NCI-H460 (cell line): ENCODE measurements at places on chromosomes 5 and 9. TPM values are rescaled to one million over a fixed set of nuclear protein-coding genes. Genes with fewer than 3 reads are reported as not detected.

GRCh38 chr9:133089271-133089671, 27.5 kb downstream of the CEL start:
- no peak for DNase-seq

GRCh38 chr5:643811-644271, 31.7 kb downstream of the CEP72 start:
- DNase-seq = no peak

- DNase-seq = no peak
These were observed 43.8 kb upstream of the SUSD1 start for GRCh38 chr9:112218908-112219307.

DNA sequence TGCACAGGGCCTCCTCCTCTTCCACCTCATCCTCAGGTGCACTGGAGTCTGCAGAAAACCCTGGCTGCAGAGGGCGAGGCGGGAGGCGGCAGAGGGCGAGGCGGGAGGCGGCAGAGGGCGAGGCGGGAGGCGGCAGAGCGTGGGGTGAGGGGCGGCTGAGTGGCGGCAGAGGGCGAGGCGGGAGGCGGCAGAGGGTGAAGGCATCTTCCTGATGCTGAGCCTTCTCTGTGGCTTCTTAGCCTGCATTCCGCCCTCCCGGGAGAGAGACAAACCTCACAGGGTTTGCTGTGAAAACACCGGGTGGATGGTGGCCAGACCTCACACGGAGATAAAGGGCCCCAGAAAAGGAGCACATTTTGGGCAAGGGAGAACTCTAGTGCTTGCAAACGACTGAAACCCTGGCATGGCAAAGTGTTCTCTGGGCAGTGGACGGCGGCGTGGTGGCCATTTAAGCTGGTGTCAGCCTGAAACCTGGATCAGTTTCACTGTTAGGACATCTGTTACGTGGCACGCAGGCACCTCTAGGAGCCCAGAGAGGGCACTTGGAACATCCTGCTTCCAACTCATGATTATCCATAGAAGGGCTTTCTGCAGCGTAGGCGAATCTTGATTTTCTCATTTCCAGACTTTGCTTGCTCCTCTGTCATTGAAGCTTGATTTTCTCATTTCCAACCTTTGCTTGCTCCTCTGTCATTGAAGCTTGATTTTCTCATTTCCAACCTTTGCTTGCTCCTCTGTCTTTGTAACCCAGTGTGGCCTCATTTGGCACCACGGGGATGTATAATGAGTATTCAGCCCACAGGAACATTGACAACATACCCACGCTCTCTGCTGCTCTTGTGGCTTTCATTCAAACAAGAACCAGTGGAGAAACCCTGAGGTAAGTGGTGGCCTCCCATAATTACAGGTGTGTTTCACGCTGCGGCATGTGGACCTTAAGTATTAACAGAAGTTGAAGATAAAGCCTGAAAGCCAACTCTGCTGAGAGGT, 16.3 kb upstream of the PLEKHG4B start:
- DNase-seq = no peak

- DNase-seq = no peak
These were observed 6.2 kb upstream of the TNFSF8 start for GRCh38 chr9:114936581-114936980.

WHRN gene
- 7.2 and 8.1 TPM in 2 replicates for total RNA-seq

GRCh38 chr9:754150-754931, 87.2 kb upstream of the DMRT1 start:
- DNase-seq = no peak

- DNase-seq = no peak
These were observed 21.5 kb downstream of the GFPT2 start for GRCh38 chr5:180331647-180331950.

HTR4 gene
- total RNA-seq = not detected in 2 replicates

GRCh38 chr5:74649421-74649973, 9.0 kb upstream of the ENC1 start:
- DNase-seq = no peak

DNA sequence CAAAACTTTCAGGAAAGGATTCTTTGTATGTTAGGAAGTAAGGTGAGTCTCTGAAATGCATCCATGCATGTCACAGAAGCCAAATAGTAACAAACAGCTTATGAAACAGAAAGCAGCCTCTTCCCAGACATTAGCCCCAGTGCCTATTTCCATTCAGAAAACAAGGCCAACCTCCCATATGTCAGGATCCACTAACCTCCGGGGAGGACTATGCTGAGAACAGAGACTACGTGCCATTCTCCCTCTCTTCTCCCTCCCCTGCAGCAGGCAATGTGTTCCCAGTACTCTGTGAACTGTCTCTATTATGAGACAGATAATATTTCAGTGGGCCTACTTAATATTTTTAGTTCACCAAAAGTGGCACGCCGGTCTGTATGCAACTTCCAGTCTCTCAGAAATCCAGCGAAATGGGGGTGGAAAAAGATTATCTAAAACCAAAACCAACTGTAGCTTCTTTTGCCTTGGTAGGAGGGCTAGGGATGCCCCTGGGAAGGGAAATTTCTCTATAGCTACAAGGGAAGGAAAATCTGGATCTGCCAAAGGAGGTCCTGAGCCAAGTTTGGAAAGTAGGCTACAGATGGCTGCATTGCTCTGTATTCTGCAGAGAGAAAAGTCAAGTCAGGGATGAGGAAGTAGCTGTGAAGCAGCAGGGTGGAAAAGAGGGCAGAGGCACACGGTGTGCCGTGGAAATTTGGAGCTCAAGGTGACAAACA, 42.0 kb downstream of the VLDLR start:
- no peak for DNase-seq

GRCh38 chr5:35954175-35954574, 15.8 kb upstream of the CAPSL start:
- DNase-seq = no peak

DNA sequence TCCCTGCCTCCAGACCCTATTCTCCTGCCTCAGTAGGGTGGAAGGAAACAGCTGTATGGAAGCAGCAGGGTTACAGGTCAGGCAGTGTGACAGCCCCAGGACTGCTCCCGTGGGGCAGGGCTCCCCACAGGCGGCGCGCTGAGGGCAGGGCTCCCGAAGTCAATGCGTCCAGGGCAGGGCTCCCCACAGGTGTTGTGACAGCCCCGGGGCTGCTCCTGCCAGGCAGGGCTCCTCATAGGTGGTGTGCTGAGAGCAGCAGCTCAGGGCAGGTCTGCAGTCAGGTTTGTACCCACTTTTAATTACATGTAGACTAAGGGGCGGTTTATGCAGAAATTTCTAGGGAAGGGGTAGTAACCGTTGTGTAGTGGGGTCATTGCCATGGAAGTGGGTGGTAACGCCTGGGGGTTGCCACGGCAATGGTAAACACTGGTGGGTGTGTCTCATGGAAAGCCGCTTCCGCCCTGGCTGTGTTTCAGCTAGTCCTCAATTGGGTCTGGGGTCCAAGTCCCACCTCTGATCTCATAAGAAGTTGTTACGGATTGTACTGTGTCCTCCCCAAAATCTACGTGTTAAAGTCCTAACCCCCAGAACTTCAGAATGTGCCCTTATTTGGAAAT, 16.7 kb upstream of the TERT start:
- DNase-seq = no peak

GRCh38 chr5:92544036-92544435, 1037.0 kb downstream of the NR2F1-AS1 start:
- no peak for DNase-seq

DNA sequence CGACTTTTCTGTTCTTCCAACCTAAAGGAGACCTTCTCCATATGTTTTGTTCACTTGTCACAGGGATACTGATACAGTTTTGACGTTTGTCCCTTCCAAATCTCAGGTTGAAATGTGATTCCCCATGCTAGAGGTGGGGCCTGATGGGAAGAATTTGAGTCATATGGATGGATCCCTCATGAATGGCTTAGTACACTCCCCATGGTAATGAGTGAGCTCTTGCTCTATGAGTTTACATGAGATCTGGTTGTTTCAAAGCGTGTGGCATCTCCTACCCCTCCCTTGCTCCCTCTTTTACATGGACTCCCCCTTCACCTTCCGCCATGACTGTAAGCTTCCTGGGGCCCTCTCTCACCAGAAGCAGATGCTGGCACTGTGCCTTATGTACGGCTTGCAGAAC, 6.9 kb downstream of the PIP5K1B start:
- no peak for DNase-seq

DNA sequence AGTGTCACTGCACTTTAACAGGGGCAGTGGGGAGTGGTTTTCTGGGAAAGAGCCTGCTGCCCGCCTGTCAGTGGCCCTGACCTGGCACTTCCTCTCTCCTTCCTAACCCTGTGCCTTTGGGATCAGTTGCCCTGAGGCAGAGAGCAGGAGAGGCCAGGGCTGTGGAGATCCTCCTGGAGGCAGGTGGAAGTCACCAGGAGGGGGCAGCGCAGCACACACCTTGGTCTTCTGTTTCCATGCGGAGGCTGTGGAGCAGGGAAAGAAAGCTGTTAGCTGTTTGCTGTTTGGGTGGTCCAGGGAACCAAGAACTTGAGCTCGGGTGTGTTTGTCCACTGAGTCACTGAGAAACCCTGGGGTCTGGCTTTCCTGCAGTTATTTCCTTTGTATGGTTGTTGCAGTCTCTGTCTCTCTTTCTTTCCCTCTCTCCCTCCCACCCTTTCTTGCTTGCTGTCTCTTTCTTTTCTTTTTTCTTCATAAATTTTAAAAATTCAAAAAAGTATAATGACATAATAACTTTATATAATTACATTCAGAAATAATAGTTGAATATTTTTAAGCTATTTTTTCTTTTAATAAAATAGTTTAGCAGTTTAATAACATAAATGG, 28.1 kb downstream of the NTRK2 start:
- peak; percentile 13 for DNase-seq

GPR107 gene
- total RNA-seq = 20.6 and 35.8 TPM in 2 replicates

PTGES gene
- total RNA-seq = 25.9 and 27.4 TPM in 2 replicates

DNA sequence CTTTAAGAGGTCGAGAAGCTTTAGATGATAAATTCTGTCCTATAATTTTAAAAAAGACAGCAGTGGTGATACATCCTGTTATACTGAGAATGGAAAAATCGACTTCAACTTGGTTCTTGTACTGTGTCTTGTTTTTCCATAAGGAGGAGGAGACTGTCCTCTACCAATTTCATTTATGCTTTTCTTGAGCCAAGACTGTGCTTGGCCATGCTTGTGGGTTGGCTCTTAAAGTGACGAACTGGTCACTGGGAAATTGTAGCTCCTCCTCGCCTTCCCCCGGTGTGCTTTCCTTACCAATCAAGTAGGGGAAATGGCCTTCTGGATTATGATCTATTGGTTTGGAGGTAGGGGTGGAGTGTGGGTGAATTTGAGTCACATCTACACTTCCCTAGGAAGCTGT, 67.1 kb upstream of the HSPB3 start:
- DNase-seq = no peak

ANKRD34B gene
- not detected in 2 replicates for total RNA-seq

- no peak for DNase-seq
These were observed 65.0 kb upstream of the GGTA1 start for GRCh38 chr9:121564504-121565260.

IL5 gene
- total RNA-seq = not detected in 2 replicates

DNA sequence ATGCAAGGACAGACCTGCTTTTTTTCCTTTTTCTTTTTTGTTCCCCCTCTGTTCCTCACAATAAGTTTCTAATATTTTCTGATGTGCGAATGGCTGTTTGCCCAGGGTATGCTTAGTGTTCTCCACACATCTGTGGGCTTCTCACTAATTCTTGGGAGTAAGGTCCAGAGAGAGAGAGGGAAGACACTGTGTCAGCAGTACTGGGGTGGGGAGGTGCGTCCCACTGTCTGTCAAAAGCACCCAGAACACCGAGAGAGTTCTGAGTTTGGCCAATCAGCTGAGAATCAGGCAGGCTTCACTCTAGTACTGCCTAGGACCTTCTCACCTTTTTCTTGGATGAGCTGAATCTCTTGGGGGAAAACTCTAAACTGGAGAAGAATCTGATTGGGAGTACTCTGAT, 61.8 kb downstream of the ELL2 start:
- no peak for DNase-seq

DNA sequence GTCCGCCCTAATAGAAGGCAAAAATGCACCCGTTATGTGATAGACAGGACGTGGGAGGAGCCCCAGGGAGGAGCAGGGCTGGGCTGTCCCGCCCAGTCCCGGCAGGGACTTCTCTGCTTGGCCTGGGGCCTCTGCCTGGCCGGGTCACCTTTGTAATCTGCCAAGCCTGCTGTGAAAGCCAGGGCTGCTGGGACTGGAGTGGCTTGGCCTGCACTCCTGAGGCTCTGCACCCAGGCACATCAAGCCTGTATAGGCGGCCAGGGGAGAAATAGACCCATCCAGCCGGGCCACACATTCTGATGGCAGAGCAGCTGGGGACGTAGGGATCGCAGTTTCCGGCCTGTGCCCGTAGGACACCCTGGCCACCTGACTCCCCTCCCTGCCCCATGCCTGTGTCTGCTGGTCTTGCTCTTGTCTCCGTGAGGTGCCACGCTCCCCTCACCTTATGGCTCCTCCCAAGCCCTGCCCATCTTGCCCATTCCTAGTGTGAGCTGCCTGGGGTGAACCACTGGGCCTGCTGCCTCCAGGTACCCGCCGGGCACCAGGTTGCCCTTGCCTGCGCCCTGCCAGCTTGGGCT, 28.1 kb downstream of the DYNC2I2 start:
- DNase-seq = no peak

DNA sequence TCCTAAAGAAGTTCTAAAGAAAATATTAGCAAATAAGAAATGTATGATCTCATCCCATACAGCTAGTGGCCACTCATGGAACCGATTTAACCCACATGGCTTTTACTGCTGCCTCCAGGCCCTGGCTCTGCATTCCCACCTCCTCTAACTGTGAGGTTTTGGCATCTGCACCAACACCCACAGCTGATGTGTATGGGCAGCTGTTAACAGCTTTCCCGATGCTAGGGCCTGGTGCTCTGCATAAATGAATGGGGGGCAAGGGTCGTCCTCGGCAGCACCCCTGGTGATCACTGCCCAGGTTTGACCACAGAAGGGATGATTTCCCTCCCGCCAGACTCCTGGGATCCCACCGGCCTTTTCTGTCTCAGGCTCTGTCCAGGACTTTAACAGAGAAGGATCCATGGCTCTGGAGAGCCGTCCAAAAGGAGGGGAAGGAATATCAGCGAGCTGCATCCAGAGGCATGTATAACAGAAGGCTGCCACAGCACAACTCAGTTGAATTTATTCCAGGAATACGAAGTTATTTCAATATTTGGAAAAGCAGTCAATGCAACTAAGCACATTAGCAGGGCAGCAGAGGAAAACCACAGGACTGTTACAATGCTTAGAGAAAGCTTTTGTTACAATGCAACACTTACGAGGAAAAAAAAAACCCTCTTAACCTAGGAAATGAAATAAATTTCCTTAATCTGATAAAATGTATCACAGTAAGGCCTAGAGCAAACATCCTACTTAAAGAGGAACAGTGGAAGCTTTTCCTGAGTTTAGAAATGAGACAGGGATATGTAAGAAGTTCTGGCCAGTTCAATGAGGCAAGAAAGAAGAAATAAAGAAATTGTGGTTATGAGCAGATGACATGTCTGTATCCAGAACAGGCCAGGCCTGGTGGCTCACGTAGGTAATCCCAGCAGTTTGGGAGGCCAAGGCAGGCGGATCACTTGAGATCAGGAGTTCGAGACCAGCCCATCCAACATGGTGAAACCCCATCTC, 63.1 kb downstream of the NACC2 start:
- DNase-seq = no peak

GRCh38 chr5:169649486-169649885, 12.4 kb downstream of the DOCK2 start:
- DNase-seq = no peak

LRRTM2 gene
- 0.07 TPM in 1 of 2 replicates, not detected in the other for total RNA-seq
